Esophagus squamous epithelium (tissue), 5 donors: ENCODE measurements at places on chromosomes 1 and 21. TPM values are rescaled to one million over a fixed set of nuclear protein-coding genes. Genes with fewer than 3 reads are reported as not detected.

DNA sequence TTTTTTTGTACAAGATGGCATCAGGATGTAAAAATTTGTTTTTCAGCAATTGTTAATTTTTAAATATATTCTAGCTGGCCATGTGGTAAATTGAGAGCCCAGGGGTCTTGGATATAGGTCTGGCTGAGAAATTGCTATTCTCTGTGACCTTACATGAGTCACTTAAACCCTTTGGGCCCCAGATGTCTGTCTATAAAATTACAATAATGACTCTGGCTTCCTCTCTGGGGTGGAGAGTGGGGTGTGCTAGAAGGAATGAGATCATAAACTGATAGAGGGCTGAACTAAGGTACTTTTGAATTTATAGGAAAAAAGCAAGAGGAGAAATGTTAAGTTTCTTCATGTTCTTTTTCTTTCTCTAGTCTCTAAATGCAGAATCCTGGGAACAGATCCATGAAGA is 12.4 kb upstream of the TCHH start:
- H3K27me3 ChIP-seq = no peaks in the 10 kb centered on the region
- H3K4me3 ChIP-seq = no peak overlapping the region
- no peaks in the 10 kb centered on the region for H3K4me1 ChIP-seq
- no peaks in the 10 kb centered on the region for H3K36me3 ChIP-seq
- DNase-seq = no peak

GRCh38 chr1:41627491-41628280 is 143.2 kb upstream of the EDN2 start:
- H3K36me3 ChIP-seq = no peaks in the 10 kb centered on the region
- no peak for DNase-seq
- H3K4me3 ChIP-seq = no peak overlapping the region
- H3K27ac ChIP-seq = no peak overlapping the region

- no peaks in the 10 kb centered on the region for H3K36me3 ChIP-seq
- peaks cover 38% of the 10 kb centered on the region for H3K4me1 ChIP-seq
- H3K27me3 ChIP-seq = no peaks in the 10 kb centered on the region
- no peak for DNase-seq
- H3K27ac ChIP-seq = peak overlapping the region; percentile 77
- H3K4me3 ChIP-seq = no peak overlapping the region
Measured at GRCh38 chr1:225819346-225820192, 9.6 kb downstream of the EPHX1 start.

DNA sequence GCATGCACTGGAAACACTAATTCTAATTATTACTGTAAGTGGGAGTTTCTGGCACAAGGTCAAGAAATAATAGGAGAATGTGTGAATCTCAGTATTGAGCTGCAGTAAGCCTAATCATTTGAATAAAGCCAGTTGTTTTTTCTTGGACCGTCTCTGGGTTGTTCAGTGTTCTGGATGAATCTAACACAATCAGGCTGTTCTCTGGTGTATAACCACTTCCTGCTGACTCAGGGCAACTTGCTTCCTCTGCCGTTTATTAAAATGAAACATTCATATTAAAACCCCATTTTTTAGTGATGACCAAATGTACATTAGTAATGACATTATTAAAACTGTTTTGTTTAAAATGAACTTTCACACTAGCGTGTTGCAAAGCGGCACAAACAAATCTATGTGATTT is 273.1 kb upstream of the SNX7 start:
- peak overlapping the region; percentile 7 for H3K27ac ChIP-seq
- no peak for DNase-seq
- H3K4me1 ChIP-seq = no peaks in the 10 kb centered on the region
- no peaks in the 10 kb centered on the region for H3K36me3 ChIP-seq
- no peaks in the 10 kb centered on the region for H3K27me3 ChIP-seq

- no peak for DNase-seq
- H3K27ac ChIP-seq = no peak overlapping the region
- no peaks in the 10 kb centered on the region for H3K4me1 ChIP-seq
- no peaks in the 10 kb centered on the region for H3K36me3 ChIP-seq
Measured at GRCh38 chr1:62870148-62870547, 86.2 kb downstream of the ATG4C start.

DNA sequence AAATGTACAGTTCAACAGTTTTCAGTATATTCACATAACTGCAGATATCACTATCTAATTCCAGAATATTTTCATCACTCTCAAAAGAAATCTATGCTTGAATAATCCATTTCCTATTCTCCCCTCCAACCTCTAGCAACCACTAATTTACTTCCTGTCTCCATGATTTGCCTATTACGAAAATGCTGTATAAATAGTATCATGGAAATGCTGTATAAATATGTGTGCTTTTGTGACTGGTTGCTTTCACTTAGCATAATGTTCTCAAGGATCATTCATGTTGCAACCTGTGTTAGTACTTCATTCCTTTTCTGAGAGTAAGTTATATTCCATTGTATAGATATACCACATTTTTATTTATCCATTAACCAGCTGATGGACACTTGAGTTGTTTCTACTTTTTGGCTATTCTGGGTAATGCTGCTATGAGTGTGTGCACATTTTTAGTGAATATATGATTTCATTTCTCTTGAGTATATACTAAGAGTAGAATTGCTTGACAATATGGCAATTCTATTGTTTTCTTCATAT is 115.6 kb downstream of the TNFSF18 start:
- peak overlapping the region; percentile 66 for H3K27ac ChIP-seq
- H3K27me3 ChIP-seq = no peaks in the 10 kb centered on the region
- no peak for DNase-seq
- H3K36me3 ChIP-seq = no peaks in the 10 kb centered on the region
- peaks cover 17% of the 10 kb centered on the region for H3K4me1 ChIP-seq

DNA sequence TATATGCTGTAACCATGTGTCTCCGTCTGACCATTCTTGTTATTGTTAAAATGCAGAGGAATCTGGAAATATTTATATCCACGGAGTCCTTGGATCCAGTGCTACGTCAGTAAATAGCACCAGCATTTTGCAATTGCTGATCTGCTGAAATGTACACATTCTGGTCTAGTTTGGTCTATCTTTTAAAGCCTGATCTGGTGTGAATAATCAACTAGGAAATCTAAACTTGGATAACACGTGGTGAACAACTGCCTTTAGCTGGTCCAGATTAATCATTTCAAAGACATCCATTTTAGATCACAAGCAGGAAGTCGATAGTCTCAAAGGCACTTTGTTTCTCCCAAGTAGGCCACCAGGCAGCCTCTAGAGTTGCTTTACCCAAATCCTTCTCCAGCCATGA is 32.6 kb downstream of the PDPN start:
- H3K27ac ChIP-seq = peak overlapping the region; percentile 74
- H3K27me3 ChIP-seq = no peaks in the 10 kb centered on the region
- peaks cover 24% of the 10 kb centered on the region for H3K4me1 ChIP-seq
- no peak overlapping the region for H3K4me3 ChIP-seq
- no peak for DNase-seq

- H3K36me3 ChIP-seq = no peaks in the 10 kb centered on the region
- H3K27ac ChIP-seq = no peak overlapping the region
- DNase-seq = no peak
- no peak overlapping the region for H3K4me3 ChIP-seq
Measured at GRCh38 chr21:34536820-34537219, 24.8 kb upstream of the KCNE1 start.

GRCh38 chr21:41451753-41452676 is 26.0 kb downstream of the MX1 start:
- no peaks in the 10 kb centered on the region for H3K4me1 ChIP-seq
- H3K36me3 ChIP-seq = peaks cover 4% of the 10 kb centered on the region
- H3K27ac ChIP-seq = no peak overlapping the region
- H3K4me3 ChIP-seq = no peak overlapping the region
- DNase-seq = no peak

- no peak overlapping the region for H3K27ac ChIP-seq
- no peaks in the 10 kb centered on the region for H3K36me3 ChIP-seq
- H3K4me3 ChIP-seq = no peak overlapping the region
Measured at GRCh38 chr1:3595949-3596348, 15.4 kb downstream of the MEGF6 start.

- DNase-seq = no peak
- H3K36me3 ChIP-seq = no peaks in the 10 kb centered on the region
- peaks cover 41% of the 10 kb centered on the region for H3K4me1 ChIP-seq
- H3K4me3 ChIP-seq = peak overlapping the region; percentile 89
- H3K27ac ChIP-seq = peak overlapping the region; percentile 99
- no peaks in the 10 kb centered on the region for H3K27me3 ChIP-seq
Measured at GRCh38 chr1:169892927-169893644, 610 bp downstream of the SCYL3 start.

DNA sequence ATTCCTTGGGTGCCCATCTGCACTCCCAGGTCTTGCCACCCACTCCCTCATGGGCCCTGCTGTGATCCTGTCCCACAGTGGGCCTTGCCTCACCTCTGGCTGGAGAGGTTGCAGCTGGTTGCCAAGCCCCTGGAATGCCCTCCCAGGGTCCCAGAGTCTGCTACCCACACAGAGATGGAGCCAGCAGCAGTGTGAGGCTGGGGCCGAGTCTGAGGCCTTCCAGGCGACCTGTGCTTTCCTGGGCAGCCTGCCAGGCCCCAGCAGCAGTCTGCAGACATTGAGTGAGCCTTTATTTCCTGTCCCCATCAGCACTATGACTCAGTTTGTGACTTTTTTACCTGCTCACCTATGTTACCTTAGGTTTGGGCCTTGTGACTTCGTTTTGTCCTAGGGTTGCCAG is 25.0 kb upstream of the TSPAN2 start:
- no peaks in the 10 kb centered on the region for H3K36me3 ChIP-seq
- DNase-seq = no peak
- no peak overlapping the region for H3K27ac ChIP-seq
- no peaks in the 10 kb centered on the region for H3K4me1 ChIP-seq
- H3K27me3 ChIP-seq = no peaks in the 10 kb centered on the region

DNA sequence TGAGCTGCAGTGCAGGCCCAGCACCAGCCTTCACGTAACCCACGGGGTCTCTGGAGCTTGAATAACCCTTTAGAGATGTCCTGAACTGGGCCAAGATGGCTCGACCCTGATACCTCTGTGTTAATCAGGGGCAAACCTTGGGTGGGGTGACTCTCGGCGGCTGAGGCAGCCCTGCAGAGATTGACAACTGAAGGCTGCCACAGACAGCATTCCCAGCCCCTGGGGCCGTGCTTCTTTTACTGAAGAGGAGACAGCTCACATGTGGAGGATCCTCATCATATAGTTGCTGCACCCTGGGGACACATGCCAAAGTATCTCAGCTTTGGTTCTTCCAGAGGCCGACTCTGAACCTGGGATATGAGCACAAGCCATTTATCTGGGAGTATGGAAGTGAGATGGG is 57.3 kb upstream of the PTGFRN start:
- DNase-seq = no peak
- H3K27ac ChIP-seq = no peak overlapping the region
- no peak overlapping the region for H3K4me3 ChIP-seq

- peaks cover 35% of the 10 kb centered on the region for H3K4me1 ChIP-seq
- H3K27me3 ChIP-seq = no peaks in the 10 kb centered on the region
- no peak overlapping the region for H3K27ac ChIP-seq
Measured at GRCh38 chr1:168234846-168235547, 9.2 kb downstream of the SFT2D2 start.

DNA sequence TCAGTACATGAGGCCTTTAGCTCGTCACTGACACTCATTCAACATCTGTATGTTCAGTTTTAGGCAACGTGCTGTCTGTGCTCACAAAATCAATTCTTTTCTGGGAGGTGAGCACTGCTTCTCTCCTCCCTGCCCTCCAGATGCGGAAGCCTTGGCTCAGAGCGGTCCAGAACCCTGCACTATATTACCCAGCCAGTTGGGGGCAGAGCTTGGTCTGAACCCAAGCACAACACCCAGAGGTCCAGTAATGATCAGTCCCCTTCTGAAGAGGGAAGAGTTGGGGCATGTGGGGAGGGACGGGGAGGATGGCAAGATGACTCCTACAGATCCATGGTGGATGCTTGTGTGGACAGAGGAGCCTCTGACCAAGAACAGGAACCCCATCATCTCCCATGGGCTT is 5.6 kb upstream of the DSCAM start:
- H3K27me3 ChIP-seq = no peaks in the 10 kb centered on the region
- H3K4me1 ChIP-seq = no peaks in the 10 kb centered on the region
- H3K36me3 ChIP-seq = no peaks in the 10 kb centered on the region
- no peak overlapping the region for H3K4me3 ChIP-seq

DNA sequence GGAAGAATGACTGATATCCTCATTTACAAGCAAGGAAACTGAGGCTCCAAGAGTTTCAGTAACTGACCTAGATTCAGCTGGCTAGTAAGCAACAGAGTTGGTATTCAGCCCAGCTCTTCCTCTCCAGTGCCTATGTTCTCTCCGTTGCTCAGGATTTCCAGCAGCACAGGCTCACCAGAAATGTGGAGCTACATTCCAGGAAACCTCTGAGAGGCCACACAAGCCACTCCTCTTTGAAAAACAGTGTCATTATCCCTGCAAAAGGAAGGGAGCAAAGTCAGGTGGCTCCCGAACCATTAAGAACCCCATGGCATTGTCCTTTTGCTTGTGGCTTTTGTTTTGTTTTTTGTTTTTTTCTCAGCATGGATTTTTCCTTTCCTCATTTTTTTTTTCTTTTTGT is 40.6 kb upstream of the DUSP10 start:
- DNase-seq = no peak
- H3K4me1 ChIP-seq = no peaks in the 10 kb centered on the region
- no peak overlapping the region for H3K27ac ChIP-seq
- no peaks in the 10 kb centered on the region for H3K27me3 ChIP-seq
- H3K4me3 ChIP-seq = no peak overlapping the region

DNA sequence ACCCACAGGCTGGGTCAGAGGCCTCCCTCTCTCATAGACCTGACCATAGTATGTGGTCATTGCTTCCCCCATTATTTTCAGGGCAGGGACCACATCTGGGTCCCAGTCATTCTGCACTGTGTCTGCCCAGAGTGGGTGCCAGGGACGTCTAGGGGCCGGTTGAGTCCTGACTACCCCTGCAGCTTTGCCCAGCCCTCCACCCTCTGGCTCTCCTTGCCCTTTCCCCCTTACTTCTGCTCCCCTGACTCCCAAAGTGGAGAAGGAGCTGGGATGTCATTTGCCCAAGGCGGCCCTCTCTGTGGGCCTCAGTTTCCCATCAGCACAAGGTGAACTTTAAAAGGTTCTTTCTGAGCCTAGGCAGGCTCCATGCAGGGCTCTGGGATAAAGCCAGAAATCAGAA is 4.3 kb upstream of the TTC22 start:
- H3K27me3 ChIP-seq = peaks cover 30% of the 10 kb centered on the region
- no peak overlapping the region for H3K4me3 ChIP-seq

GRCh38 chr1:34034036-34034435 is 131.0 kb downstream of the CSMD2 start:
- H3K27me3 ChIP-seq = no peaks in the 10 kb centered on the region
- no peaks in the 10 kb centered on the region for H3K4me1 ChIP-seq
- H3K4me3 ChIP-seq = no peak overlapping the region
- H3K27ac ChIP-seq = no peak overlapping the region

GRCh38 chr1:227343727-227344551 is 25.6 kb upstream of the CDC42BPA start:
- no peak for DNase-seq
- peaks cover 5% of the 10 kb centered on the region for H3K4me1 ChIP-seq
- no peaks in the 10 kb centered on the region for H3K36me3 ChIP-seq
- H3K27ac ChIP-seq = no peak overlapping the region
- H3K4me3 ChIP-seq = no peak overlapping the region
- no peaks in the 10 kb centered on the region for H3K27me3 ChIP-seq

IQGAP3 gene
- total RNA-seq = 7.1 TPM

STIL gene
- total RNA-seq = 5.5 TPM

NHLH1 gene
- 0.19 TPM for total RNA-seq

ETS2 gene
- total RNA-seq = 67.5 TPM

OPRD1 gene
- not detected for total RNA-seq
